ENCODE measurements at places on chromosomes 7 and 10. TPM values are rescaled to one million over a fixed set of nuclear protein-coding genes. Genes with fewer than 3 reads are reported as not detected.
A peak's percentile ranks its signal among the peaks of the same experiment; 100 is the strongest.

DNA sequence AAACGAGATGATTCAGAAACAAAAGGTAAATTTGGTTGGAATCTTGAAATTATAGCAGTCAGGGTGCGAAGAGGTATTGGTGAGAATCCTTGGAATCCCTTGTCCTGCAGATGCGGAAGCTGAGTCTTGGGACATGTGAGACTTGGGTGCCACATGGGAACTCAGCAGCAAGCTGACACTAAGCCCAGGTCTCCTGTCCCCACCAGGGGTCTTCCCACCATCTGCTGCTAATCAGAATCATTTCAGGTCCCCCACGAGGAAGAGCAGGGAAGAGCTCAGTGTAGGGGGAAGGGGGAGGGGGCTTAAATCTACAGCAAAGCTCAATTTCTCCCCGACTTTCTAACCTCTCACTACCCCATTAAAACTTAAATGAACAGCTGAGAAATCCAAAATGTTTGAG, 126.1 kb upstream of the BMPER start:
- DNase-seq: no peak

DNA sequence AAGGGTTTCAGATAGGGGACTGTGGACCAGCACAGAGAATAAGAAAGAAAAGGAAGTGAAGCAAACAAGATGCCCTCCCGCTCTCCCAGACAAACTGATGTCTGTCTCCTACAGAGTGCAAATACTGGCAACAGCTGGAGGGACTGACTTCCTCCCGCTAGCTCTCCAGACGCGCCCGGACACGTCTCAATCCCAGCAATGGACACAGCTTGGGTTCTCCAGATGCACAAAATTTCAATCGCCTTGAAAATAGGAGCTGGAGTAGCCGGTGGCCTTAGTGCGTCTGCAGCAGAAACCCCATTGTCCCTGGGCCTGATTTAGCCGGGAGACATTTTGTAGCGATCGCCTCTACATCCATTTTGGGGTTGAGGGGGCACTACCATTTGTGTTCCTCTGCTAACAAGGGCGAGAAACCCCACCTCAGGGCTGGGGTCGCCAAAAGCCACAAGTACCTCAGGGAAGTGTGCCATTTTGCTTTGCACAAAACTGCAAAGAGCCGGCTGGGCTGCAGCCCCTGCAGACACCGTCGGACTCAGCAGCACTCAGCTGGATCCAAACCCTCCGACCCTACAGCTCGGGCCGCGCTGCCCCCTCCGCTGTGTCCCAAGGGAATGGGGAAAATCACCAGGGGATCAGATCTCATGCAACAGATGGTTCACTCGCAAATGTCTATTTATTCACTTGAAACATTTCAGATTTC, 5.9 kb downstream of the CPA2 start:
- no peak for DNase-seq

- DNase-seq: no peak
These were observed 192.8 kb downstream of the ADK start for GRCh38 chr10:74343804-74344203.

DNA sequence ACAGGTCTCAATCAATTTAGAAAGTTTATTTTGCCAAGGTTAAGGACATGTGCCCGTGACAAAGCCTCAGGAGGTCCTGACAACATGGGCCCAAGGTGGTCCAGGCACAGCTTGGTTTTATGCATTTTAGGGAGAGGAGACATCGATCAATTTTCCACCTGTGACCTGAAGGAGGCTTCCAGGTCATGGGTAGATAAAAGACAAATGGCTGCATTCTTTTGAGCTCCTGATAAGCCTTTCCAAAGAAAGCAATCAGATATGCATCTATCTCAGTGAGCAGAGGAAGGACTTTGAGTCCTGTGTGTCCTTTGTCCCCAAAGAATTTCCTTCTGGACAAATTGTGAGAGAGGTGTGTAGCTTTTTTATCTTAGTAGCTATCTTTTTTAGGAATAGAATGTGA, 15.8 kb downstream of the LRRC72 start:
- no peak for DNase-seq

DNA sequence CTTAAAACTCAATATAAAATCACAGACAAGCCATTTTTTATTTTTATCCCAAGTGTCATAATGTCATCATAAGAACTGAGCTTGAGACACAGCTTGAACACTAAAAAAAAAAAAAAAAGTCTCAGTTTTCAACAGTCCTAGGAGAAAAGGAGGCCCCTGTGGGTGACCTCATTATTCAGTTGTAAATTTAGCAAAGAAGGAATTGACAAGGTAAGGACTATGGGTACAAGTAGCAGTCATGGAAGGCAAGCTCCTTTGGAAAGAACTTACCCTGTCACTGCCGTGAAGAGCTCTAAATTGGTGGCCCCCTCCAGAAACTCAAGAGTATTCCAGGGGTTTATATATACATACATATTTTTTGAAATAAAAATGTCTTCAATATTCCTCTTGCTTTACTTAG, 864.4 kb upstream of the KCND2 start:
- DNase-seq: no peak

GRCh38 chr7:100538654-100539435, at the start of gene AGFG2:
TSS of gene AGFG2 (plus strand) at chr7:100539203. CDS start at chr7:100539347, 144 bp downstream.
- peak; percentile 100 for DNase-seq

GRCh38 chr7:96998744-96999143, 6.6 kb upstream of the DLX6 start:
- DNase-seq: no peak

GRCh38 chr7:38656968-38657367, 25.8 kb upstream of the AMPH start:
- DNase-seq: no peak

GRCh38 chr10:81875467-81876252, 666 bp downstream of the NRG3 start:
- no peak for DNase-seq

DNA sequence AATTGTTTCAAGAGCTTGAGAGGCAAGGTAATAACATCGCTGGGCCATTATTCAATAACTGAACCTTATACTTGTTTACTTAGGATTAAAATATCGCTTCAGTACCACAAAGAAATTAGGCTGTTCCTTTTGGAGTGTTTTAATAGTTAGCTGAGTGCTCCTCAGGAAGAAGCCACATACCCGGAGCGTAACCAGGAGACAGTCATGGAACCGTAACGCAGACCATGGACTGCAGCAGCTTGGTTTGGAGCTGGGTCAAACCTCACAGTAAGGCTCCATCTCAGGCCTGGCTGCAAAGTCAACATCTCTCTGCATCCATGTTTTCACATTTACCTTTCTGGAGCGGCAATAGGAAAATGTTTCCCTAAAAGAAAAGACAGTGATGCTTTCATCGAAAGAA, 599.0 kb downstream of the TNS3 start:
- no peak for DNase-seq

- no peak for DNase-seq
These were observed 31.8 kb downstream of the CNNM1 start for GRCh38 chr10:99360934-99361333.

- DNase-seq: no peak
These were observed 200.3 kb downstream of the CACNB2 start for GRCh38 chr10:18340496-18341051.

GRCh38 chr7:4009211-4010060, 672.7 kb upstream of the FOXK1 start:
- no peak for DNase-seq

- DNase-seq: no peak
These were observed 63.9 kb downstream of the GBF1 start for GRCh38 chr10:102309236-102309635.

DNA sequence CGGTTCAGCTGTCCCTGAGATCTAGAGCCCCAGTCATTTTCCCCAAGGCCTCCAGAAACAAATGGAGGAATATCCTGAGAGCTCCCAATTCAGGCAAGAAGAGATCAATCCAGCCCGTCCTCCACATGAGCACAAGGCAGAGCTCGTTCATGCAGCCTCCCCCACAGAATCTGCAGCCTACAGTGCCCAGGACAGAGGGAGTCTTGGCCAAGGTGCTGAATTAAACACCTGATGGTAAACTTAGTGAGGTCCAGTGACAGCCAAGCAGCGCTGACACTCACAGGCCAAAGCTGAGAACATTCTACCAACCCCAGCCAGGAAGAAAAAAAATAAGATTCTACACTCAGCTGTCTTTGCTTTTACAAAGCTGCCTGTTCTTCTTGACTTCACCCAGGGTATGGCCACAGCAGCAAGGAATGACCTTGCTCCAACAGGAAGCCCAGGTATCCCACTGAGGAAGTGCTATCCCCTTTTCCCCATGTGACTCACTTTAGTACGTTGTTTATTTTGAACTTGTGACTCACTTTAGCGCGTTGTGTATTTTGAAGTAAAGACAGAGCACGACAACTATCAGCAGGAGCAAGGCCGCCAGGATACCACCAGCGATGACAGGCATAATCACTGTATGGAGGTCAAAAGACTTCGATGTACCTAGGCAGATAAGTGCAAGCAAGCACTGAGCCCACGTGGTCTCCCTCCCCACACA, 4.4 kb upstream of the CUZD1 start:
- no peak for DNase-seq

GRCh38 chr10:102368077-102368476, 27.4 kb upstream of the NFKB2 start:
- DNase-seq: no peak

- DNase-seq: no peak
These were observed 245.5 kb upstream of the GRB10 start for GRCh38 chr7:51027935-51028830.

GRCh38 chr7:151133266-151133985, 34.1 kb downstream of the GBX1 start:
- no peak for DNase-seq

GRCh38 chr7:52695973-52696595, 339.3 kb upstream of the POM121L12 start:
- no peak for DNase-seq

GRCh38 chr10:75099952-75100763, 11.3 kb upstream of the SAMD8 start:
- peak; percentile 88 for DNase-seq

DNA sequence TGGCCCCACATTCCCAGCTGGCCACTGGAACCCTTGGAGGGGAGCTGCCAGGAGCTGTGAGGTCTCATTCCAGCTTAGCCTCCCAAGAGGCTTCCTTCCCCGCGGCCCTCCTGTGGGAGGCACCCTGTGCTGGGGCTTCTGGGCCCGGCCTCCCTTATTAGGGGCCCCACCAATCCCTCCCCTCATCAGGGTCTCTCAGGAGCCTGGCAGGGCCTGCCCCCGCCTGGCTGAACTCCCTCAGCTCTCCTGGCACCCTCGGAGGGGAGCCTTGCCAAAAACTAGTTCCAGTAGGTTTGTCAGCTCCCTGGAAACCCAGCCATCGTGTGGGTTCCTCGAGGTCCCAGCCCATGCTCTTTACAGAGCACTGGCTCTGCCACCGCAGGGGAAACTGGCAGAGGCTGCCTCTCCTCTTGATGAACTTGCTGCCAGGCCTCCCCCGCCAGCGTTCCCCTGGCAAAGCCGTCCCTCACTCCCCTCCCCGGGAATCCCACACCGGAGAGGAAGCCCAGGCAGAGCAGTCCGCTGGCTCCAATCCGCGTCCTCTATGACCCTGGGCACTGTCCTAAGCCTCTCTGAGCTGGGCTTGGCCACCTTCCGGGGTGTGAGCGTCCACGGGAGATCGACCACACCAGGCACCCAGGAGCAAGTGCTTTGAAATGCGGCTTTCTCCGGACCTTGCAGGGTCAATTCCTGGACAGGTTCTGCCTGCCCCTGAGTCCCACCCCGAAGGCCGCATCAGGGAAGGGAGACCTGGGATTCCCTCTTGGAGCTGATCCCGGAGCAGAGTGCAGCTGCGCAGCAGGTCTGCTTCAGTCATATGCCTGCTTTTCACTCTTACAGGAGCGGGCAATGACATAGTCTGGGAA, 139.8 kb downstream of the ARHGAP22 start:
- peak; percentile 69 for DNase-seq

DNA sequence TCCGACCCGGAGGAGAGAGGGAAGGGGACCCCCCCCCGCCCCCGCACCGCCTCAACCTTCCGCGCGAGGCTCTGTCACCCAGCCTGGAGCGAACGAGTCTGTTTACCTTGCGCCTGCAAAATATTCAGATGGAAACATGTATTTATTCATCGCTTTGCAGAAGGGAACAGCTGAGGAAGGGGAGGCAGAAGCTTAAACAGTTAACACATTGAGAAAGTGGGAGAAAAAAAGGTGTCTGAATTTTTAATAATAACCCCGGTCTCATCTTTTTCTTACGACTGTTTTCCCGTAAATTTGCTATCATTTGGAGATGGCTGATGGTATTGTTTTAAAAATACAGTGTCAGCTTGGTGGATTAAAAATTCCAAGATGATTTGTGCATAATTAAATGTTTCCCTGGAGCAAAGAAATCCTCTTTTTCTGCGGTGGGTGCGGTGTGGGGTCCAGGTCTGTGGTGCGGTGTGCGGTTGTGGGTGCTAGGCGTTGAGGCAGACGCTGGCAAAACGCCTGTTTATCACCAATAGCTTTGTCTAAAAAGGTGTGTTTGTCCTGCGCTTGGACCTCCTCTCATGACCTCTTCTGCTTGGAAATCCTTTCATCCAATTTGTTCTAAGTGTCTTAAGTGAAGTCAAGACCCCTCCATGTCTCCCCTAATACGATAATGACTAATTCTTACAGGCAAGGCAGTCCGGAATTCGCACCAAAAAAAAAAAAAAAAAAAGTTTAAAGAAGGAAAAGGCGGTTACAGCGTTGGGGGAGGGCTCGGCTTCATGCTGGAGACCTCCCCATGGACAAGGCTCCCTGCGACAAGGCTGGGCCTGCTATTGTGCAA, 1.6 kb downstream of the UNCX start:
- DNase-seq: no peak

DNA sequence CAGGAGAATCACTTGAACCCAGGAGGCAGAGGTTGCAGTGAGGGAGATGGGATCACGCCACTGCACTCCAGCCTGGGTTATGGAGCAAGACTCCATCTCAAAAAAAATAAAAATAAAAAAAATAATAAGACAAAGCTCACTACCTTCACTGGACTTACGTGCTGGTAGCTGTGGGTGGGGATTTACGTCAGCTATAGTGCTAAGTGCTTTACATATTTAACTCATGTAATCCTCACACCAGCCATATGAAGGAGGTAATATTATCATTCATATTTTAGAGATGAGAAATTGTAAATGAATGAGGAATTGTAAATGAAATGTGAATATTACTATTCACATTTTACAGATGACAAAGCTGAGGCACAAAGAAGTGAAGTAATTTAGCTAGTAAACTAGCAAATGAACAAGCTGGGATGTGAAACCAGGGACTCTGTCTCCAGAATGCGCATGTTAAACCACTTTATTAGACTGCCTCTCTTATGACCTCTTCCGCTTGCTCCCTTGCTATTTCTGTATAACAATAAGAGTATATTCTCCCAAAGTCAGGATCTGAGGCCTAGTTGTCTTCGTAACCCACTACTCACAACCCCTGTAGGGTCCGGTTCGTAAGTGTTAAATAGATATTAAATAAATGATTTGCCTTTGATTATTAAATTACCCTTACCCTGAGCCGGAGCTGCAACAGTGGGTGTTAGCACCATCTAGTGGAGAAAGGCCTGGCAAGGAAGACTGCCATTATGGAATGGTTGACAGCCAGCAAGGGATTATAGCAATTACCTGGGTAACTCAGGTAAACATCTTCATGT, 70.2 kb downstream of the HTR7 start:
- no peak for DNase-seq

- no peak for DNase-seq
These were observed 117.0 kb upstream of the PTPRZ1 start for GRCh38 chr7:121755818-121756552.

GRCh38 chr10:16995867-16996529, 133.6 kb downstream of the CUBN start:
- DNase-seq: no peak

REPIN1 gene
- total RNA-seq: 73.1 TPM

LRIT1 gene
- not detected for total RNA-seq

CTBP2 gene
- total RNA-seq: 27.6 TPM

OR6B1 gene
- total RNA-seq: not detected

ATG9B gene
- 63.3 TPM for total RNA-seq

EXOC4 gene
- 60.0 TPM for total RNA-seq

ITPRID1 gene
- 27.7 TPM for total RNA-seq
